Left renal cortex interstitium (tissue), 4 donors: ENCODE measurements at places on chromosomes 5 and 9. TPM values are rescaled to one million over a fixed set of nuclear protein-coding genes. Genes with fewer than 3 reads are reported as not detected.
A peak's percentile ranks its signal among the peaks of the same experiment; 100 is the strongest.

SIGMAR1 gene
- polyA plus RNA-seq = 50.3 TPM

CTSV gene
- polyA plus RNA-seq = 20.0 TPM

DNA sequence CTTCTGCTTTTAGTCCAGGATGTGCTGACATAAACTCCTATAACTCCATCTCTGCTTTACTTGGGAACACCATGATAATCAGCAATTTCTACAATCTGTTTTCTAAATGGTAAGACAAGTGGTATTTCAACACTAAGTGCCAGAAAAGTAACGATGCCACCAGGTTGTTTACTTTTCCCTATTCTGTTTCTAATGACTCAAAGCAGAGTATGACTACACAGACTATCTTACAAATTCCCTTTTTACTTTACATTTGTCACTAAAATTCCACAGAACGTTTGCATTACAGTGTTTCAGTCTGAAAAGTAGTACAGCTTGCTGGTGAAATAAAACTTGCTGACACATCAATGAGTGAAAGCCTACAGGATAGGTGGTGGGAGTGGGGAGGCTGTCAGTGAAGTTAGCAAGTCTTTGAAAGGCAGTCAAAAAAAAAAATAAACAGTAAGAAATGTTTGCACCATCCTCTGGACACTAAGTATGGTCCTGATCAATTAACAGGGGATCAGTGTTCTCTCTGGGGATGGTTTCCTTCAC, 186.5 kb downstream of the LURAP1L start:
- DNase-seq = no peak

DNA sequence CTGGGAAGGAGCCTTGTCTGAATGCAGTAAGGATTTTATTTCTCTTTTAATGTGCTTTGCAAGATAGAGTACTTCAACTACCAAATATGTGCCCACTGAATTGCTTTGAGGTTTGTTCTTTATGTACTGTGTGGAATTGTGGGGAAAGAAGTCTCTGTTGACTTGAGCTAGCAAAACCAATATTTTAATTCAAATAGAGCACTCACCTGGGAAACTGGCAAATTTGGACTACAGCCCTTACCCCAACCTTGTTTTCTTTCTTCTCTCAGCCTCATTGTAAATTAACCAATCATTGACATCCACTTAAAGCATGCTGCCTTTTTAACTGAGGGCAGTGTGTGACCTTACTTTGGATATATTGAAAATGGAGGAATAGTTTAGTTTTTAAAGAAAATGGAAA, 409.0 kb downstream of the SPATA31D1 start:
- DNase-seq = no peak

DNA sequence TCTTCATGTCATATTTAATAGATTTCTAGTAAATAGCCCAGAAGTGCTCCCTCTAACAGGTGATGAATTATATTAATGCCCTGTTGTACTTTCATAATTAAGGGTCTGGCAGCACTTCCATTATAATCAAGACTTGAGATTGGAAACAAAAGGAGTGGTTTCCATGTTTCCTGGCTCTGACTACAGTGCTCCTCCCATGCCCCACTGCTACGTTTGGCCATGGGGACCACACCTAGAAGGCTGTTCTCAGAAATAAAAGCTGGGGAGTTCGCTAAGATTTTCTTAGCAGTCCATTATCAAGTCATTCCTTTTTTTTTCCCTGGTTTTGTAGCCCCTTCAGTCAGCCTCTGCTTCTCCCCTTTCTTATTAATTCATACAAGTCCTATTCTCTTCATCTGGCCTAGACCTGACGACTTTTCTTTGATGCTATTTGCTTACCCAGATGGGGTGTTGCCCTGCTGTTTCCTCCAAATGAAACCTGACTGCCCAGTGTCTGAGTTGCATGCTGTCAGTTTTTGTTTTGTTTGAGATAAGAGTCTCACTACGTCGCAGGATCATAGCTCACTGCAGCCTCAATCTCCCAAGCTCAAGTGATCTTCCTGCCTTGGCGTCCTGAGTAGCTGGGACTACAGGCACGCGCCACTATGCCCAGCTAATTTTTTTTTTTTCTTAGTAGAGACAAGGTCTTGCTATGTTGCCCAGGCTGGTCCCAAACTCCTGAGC, 312.1 kb upstream of the EFNA5 start:
- no peak for DNase-seq

DNA sequence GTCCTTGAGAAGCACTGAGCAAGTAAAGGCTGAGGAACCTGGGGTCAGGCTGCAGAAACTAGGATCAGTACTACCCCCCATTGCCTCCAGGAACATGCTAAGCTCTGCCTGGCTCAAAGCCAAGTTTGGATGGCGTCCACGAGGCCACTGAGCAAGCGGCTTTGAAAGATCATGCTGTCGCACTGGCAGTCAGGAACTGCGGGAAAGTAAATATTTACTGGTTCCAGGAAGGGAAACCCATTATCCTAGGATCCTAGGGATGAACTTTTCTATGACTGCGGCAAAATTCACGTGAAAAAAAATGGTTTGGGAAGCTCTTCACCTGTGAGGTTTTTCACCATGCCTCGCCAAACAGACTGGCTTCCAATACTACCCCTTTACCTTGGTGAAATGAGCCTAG, 75.3 kb upstream of the PJA2 start:
- peak; percentile 46 for DNase-seq
